ENCODE measurements at places on chromosomes 3 and 15.

- H3K36me3 ChIP-seq, result no peaks in the 10 kb centered on the region
- H3K27ac ChIP-seq, result peak overlapping the region; percentile 21
- H3K4me1 ChIP-seq, result peaks cover 42% of the 10 kb centered on the region
- no peak for DNase-seq
Observed at GRCh38 chr3:177827511-177828207, 630.4 kb upstream of the TBL1XR1 start.

- H3K4me3 ChIP-seq, result no peak overlapping the region
- peaks cover 36% of the 10 kb centered on the region for H3K27me3 ChIP-seq
- no peak for DNase-seq
- H3K27ac ChIP-seq, result no peak overlapping the region
- peaks cover 3% of the 10 kb centered on the region for H3K4me1 ChIP-seq
Observed at GRCh38 chr3:193124861-193125260, 116.2 kb upstream of the PLAAT1 start.

GRCh38 chr3:134331811-134332199, 42.4 kb downstream of the AMOTL2 start:
- no peaks in the 10 kb centered on the region for H3K36me3 ChIP-seq
- peaks cover 68% of the 10 kb centered on the region for H3K4me1 ChIP-seq
- no peaks in the 10 kb centered on the region for H3K27me3 ChIP-seq
- peak overlapping the region; percentile 1 for H3K4me3 ChIP-seq
- DNase-seq, result no peak
- peak overlapping the region; percentile 97 for H3K27ac ChIP-seq

DNA sequence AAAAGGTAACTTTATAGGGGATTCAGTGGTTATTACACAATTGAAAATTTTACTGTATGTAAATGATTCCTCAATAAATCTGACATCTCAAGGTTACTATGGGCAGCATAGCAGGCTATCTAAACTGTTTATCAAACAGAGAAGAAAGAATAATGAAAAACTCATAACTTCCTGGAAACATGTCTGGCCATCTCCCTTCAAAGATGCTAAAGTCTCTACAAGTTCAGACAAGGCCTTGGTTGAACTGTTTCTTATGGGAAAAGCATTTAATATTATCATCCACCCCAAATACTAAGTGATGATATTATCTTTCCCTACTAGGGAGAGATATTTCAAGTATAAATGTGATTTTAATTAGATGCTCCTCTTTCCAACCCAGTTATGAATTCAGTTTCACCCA, 114.9 kb downstream of the ARRDC4 start:
- no peak overlapping the region for H3K27ac ChIP-seq
- peaks cover 23% of the 10 kb centered on the region for H3K4me1 ChIP-seq
- DNase-seq, result no peak

DNA sequence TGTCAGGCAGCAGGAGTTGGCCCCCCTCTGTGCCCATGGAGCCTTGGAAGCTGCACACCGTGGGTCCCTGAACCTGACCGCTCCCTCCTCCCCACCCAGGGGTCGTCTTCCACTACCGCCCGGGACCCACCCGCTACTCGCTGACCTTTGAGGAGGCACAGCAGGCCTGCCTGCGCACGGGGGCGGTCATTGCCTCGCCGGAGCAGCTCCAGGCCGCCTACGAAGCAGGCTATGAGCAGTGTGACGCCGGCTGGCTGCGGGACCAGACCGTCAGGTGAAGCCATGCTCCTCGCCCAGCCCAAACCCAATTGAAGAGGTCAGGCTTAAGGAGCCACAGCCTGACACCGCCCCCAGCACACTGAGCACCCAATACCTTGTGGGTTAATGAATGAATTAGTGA, 43.9 kb downstream of the ACAN start:
- no peak overlapping the region for H3K4me3 ChIP-seq
- peaks cover 22% of the 10 kb centered on the region for H3K27me3 ChIP-seq
- DNase-seq, result no peak
- no peak overlapping the region for H3K27ac ChIP-seq

DNA sequence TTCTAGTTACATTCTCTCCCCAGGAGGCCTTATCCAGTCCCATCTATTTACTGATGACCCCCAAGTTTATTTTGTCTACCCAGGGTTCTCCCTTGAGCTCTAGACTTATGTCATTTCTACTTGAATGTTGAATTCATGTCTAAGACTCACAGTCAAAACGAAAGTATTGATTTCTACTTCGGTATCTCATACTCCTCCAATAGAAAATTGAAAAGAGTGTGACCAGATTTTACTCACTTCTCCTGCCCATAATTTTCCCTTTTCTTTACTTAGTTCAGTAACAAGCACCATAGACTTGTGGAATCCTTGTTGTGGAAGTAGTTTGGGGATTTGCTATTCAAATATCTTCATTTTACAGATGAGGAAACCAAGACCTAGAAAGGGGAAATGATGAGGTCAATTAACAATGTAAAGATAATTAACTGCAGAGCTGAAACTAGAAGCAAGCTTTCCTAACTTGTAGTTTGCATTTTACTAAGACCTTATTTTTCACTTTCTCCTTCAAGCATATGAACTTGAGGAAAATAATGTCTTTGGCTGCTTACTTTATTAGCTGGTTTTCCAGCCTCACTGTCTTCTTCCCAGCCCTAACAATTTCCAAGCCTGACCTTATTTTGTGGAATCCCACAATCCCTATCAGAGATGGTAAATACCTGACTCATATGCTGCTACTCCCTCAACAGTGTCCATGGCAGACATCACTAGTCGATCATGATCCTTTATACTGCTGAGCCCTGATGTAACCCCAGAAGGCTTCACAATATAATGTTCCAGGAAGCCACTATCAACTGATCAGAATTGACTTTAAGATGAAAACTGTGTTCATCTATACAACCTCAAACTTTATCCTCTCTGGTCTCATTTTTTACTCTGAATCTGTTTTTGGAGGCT, 123.9 kb upstream of the AGBL1 start:
- no peak overlapping the region for H3K4me3 ChIP-seq
- no peak for DNase-seq
- H3K36me3 ChIP-seq, result no peaks in the 10 kb centered on the region
- peaks cover 39% of the 10 kb centered on the region for H3K27me3 ChIP-seq

DNA sequence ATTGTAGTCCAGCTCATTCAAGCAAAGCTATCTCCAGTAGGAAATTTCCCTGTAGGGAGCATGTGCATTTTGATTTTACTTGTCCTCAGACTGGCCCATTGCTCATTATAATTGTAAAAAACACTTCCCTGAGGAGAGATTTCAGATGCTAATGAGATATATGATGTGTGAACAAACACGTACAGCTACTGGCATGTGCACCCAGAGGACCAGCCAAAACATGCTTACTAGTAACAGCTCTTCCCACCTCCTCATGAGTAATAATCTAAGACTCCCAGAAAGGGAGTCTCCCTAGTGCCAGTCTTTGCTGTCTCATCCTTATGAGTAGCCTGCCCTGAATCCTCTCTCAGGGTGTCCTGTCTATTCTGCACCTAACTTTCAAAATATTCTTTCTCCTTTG, 43.4 kb downstream of the FBXO22 start:
- peaks cover 4% of the 10 kb centered on the region for H3K36me3 ChIP-seq
- no peak for DNase-seq
- H3K27me3 ChIP-seq, result peaks cover 4% of the 10 kb centered on the region
- no peak overlapping the region for H3K27ac ChIP-seq
- no peak overlapping the region for H3K4me3 ChIP-seq

- no peak overlapping the region for H3K4me3 ChIP-seq
- DNase-seq, result no peak
- no peaks in the 10 kb centered on the region for H3K36me3 ChIP-seq
- peak overlapping the region; percentile 57 for H3K27ac ChIP-seq
Observed at GRCh38 chr3:171129827-171130226, 103.3 kb upstream of the SLC2A2 start.

GRCh38 chr3:39513791-39514369, 46.4 kb downstream of the MOBP start:
- no peaks in the 10 kb centered on the region for H3K4me1 ChIP-seq
- DNase-seq, result no peak
- no peak overlapping the region for H3K4me3 ChIP-seq
- H3K27ac ChIP-seq, result no peak overlapping the region
- peaks cover 16% of the 10 kb centered on the region for H3K27me3 ChIP-seq

DNA sequence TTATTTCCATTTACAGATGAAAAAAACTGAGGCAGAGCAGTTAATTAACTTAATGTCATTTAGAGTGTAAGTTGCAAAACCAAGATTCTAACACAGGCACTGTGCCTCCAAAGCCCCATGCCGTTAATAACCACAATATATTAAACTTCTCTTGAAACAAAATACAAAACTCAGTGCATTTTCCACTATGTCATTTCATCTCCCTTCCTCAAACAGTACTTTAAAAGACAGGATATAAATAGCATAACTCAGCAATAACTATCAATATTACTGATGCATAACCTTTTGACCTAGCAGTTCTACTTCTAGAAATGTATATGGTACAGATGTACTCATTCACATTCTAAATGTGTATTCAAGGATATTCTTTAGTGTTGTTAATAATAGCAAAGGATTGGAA, 5.1 kb upstream of the TASOR start:
- H3K27ac ChIP-seq, result no peak overlapping the region
- peaks cover 6% of the 10 kb centered on the region for H3K36me3 ChIP-seq
- peaks cover 5% of the 10 kb centered on the region for H3K4me1 ChIP-seq
- H3K27me3 ChIP-seq, result no peaks in the 10 kb centered on the region

GRCh38 chr3:72266016-72266370, 481.0 kb upstream of the PROK2 start:
- no peak overlapping the region for H3K27ac ChIP-seq
- H3K27me3 ChIP-seq, result peaks cover 5% of the 10 kb centered on the region
- no peak for DNase-seq
- H3K4me3 ChIP-seq, result no peak overlapping the region
- peaks cover 20% of the 10 kb centered on the region for H3K4me1 ChIP-seq

DNA sequence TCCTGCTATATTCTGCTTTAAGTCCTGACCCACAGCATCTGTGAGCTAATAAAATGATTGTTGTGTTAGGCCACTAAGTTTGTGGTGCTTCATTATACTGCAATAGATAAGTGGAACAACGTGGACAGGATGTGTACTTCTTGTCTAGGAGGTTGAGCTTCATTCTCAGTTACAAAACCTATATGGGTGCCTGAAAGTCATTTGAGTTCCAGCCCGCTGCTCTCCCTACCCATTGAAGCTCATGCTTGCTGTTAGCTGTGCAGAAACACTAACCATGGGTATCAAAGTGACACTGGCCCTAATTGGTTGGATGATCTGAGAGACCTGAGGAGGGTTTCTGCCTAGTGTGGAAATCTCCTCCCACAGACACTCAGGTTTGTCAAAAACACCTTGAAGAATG, 357.2 kb downstream of the PDCD6IP start:
- H3K4me1 ChIP-seq, result peaks cover 5% of the 10 kb centered on the region
- H3K36me3 ChIP-seq, result no peaks in the 10 kb centered on the region
- no peak overlapping the region for H3K4me3 ChIP-seq
- peaks cover 7% of the 10 kb centered on the region for H3K27me3 ChIP-seq
- no peak overlapping the region for H3K27ac ChIP-seq

DNA sequence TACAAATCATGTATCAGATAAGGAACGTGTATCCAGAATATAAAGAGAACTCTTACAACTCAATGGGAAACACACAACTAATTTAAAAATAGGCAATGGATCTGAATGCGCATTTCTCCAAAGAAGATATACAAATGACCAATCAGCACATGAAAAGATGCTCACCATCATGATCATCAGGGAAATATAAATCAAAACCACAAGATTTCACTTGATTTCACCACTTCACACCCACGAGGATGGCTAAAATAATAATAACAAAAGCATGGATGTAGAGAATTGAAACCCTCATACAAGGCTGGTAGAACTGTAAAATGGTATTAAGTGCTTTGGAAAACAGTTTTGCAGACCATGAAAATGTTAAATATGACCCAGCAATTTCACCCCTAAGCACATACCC, 26.7 kb upstream of the SLC12A8 start:
- H3K4me3 ChIP-seq, result no peak overlapping the region
- no peaks in the 10 kb centered on the region for H3K27me3 ChIP-seq
- H3K36me3 ChIP-seq, result peaks cover 15% of the 10 kb centered on the region
- DNase-seq, result no peak

DNA sequence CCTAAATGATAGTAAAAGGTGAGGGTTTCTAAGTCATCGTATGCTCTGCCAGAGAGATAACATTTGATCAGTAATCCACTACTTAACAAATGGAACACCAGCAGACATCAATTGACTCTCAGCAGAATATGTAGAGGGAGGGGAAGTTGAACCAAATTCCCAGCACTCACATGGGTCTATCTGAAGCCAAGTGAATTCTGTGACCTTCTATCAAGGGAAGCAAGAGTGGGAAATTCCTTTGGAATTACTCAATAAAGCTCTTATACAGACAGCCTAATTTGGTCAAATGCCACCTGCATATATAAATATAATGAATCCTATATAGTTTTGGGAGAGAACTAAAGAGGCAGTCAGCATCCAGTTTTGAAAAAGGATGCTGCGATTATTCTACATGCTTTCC, 15.8 kb upstream of the KCNMB2 start:
- H3K4me1 ChIP-seq, result peaks cover 6% of the 10 kb centered on the region
- no peaks in the 10 kb centered on the region for H3K27me3 ChIP-seq
- H3K27ac ChIP-seq, result no peak overlapping the region

DNA sequence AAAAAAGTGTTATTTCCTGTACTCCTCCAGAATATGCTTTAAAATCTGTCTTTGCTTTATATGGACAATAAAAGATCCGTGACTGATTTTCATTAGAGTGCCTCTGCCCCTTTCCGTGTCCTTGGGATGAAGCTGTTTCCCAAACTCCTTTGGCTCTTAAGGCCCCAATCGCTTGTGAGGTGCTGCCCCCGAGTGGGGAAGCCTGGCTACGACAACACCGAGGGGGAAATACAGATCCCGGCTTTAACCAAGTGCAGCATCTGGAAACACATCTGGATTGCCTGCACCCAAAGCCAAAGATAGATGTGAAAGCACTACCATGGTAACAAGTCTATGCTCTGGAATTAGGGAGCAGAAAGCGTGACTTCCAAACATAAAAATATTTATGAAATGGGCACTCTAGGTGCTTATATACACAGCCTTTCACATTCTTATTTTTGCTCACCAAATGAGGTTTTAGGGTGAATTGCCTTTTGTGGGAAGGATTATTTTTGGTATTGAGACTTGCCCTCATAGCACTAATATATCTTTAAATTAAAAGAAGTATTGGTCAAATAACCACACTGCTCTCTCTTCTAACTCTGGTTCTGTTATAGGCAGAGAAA, 40.6 kb upstream of the ADCY5 start:
- H3K27ac ChIP-seq, result no peak overlapping the region
- no peaks in the 10 kb centered on the region for H3K4me1 ChIP-seq
- peaks cover 2% of the 10 kb centered on the region for H3K36me3 ChIP-seq
- H3K4me3 ChIP-seq, result no peak overlapping the region

GRCh38 chr3:21750831-21751391, at the start of gene ZNF385D:
TSS of gene ZNF385D (minus strand) at chr3:21751210. CDS start at chr3:21750916, 294 bp downstream.
- peak; percentile 71 for DNase-seq
- H3K27me3 ChIP-seq, result peaks cover 58% of the 10 kb centered on the region
- no peaks in the 10 kb centered on the region for H3K36me3 ChIP-seq
- peak within 1 kb of the TSS; percentile 27 for H3K27ac ChIP-seq
- peak within 1 kb of the TSS; percentile 70 for H3K4me3 ChIP-seq

DNA sequence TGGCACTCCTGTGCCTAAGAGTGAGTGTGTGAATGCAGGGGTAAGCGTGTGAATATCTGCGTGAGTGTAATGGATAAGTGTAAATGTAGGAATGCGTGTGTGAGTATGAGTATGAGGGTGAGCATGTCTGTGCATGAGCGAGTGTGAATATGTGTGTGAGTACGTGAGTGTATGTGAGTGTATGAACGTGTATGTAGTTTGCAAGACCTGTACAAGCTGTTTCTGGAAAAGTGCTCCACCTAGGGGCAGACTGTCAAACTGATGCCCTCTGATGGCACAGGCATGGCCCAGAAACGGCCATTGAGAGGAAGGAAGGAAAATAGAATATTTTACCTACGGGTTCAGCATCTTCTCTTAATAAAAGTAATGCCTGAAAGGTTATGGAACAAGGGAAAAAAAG, 24.4 kb upstream of the FRMD4B start:
- no peak for DNase-seq
- H3K4me1 ChIP-seq, result peaks cover 8% of the 10 kb centered on the region
- no peaks in the 10 kb centered on the region for H3K36me3 ChIP-seq
- H3K27ac ChIP-seq, result no peak overlapping the region
